ENCODE measurements at places on chromosomes 13 and 19.

GRCh38 chr19:44553478-44554171 lies 24.1 kb upstream of the CEACAM20 start:
- no peak for DNase-seq

- no peak for DNase-seq
Measured at GRCh38 chr13:90926459-90926858, 421.0 kb upstream of the MIR17HG start.

GRCh38 chr13:51524312-51524711 lies 60.0 kb upstream of the WDFY2 start:
- no peak for DNase-seq

GRCh38 chr13:57935965-57936364 lies 304.4 kb downstream of the PCDH17 start:
- DNase-seq = no peak

- no peak for DNase-seq
Measured at GRCh38 chr13:113584870-113585671, 518 bp downstream of the TFDP1 start.

DNA sequence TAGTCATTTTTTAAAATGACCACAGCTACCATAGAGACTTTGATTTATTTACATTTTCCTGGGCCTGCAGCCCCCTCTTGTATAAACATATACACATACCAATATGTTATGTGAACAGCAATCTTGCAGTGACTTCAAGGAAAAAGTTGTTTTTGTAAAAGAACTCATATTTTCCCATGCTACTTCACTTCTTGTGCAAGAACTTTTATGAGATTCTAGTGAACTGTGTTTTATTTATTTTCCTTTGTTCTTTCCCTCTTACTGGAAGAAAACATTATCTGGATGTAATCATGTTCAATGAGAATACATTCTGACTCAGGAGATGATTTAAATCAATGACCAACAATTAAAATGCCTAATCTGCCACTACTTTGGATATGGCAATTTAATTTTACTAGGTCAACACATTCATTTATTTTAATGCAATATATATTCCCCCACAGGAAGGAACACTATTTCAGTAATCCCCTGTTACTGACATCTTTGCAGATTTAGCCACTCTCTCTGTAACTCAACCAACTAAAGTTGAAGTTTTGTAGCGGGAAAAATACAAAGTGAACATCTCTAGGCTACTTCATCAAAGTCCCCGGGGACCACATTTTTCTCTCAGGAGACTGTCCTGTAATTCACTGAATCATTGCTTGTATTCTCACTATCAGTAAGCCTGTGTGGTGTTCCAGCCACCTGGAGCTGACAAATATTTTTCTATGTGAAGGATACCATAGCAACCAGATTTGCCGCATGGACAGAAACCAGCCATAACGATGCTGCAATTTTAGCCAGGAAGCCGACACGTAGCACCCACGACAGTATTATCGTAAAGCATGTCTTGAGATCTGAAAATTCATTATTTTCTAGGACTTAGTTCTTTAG lies 90.5 kb downstream of the STARD13 start:
- DNase-seq = no peak

DNA sequence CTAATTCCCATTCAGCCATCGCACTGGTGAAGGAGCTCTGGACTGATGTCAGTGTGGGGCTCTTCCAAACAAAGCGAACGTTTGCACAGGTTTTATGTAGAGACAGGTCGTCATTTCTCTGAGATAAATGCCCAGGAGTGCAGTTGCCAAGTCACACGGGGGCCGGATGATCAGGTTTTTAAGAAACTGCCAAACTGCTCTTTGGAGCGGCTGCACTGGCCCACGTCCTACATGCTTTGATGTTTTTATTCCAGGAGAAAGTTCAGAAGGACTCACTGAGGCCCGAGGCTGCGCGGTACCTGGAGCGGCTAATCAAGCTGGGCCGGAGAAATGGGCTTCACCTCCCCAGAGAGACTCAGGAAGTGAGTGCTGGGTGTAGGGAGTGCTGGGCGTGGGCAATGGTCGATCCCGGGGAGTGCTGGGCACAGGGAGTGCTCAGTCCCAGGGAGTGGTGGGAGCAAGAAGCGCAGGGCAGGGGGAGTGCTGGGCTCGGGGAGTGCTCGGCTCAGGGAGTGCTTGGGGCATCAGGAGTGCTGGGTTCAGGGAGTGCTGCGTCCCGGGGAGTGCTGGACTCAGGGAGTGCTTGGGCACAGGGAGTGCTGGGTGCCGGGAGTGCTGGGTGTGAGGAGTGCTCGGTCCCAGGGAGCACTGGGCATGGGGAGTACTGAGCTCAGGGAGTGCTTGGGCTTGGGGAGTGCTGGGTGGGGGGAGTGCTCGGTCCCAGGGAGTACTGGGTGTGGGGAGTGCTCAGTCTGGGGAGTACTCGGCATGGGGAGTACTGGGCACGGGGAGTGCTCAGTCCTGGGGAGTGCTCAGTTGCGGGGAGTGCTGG lies 10.7 kb downstream of the THOP1 start:
- no peak for DNase-seq

DNA sequence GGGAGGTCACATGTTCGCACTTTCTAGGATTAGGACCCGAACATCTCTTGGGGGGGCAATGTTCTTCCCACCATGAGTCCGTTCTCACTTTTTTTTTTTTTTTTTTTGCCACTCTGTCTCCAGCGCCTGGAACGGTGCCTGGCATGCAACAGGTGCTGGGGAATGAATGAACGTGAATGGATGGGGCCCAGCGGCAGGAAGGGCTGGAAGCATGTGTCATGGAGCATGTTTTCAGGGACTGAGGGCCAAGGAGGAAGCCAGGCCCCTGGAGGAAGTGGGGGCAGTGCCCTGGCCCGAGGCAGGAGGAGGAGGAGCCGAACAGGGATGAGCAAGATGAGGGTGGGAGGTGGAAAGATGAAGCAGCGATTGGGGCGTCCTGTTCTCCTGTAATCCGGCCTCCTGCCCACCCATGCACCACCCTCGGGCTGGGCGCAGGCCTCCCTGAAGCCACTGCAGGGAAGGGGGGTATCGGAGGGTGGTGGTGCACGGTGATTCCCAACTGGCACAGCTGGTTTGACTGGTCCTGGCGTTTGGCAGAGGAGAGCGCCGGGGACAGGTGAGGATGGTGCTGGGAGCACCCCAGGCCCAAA lies 8.8 kb upstream of the SULT2B1 start:
- DNase-seq = peak; percentile 61
